ENCODE measurements at places on chromosomes 2 and 18.

DNA sequence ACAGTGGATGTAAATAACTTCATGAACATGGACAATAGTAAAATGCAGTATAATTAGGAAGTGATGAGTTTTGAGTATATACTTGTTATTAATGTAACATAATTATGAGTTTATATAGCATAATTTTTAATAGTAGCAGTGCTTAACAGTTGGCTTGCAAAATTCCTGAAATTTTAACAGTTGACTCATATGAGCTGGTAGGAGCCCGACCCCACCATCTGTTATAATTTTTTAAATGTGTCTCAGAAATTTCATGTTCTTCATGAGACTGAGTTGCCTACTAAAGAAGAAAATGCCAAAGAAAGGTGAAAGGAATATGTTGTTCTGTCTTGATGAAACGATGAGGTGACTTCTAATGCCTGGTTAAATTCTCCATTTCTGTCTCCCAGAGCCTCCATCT, 62.6 kb downstream of the ITGB1BP1 start:
- DNase-seq = no peak

DNA sequence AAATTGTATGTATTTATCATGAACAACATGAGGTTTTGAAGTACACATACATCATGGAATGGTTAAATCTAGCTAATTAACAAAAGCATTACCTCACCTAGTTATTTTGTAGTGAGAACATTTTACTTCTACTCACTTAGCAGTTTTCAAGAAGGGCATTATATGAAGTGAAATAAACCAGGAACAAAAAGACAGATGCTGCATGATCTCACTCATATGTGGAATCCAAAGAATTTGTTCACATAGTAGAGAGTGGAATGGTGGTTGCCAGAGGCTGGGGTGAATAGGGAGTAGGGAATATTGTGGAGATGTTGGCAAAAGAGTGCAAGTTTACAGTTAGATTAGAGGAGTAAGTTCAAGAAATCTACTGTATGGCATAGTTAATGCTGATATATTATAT, 292.0 kb downstream of the ASXL3 start:
- no peak for DNase-seq

DNA sequence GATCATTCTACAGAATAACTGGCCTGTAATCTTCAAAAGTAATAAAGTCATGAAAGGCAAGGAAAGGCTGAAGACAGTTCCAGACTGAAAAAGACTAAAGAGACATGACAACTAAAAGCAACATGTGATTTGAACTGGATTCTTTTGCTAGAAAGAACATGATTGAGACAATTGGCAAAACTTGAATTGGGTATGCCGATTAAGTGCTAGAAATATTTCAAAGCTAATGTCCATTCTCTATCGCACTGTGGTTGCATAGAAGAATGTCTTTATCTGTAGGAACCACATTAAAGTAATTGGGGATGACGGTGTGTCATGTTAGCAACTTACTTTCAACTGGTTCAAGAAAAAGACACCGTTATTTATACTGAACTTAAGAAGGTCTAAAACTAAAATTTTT, 98.5 kb downstream of the EXOC6B start:
- no peak for DNase-seq

DNA sequence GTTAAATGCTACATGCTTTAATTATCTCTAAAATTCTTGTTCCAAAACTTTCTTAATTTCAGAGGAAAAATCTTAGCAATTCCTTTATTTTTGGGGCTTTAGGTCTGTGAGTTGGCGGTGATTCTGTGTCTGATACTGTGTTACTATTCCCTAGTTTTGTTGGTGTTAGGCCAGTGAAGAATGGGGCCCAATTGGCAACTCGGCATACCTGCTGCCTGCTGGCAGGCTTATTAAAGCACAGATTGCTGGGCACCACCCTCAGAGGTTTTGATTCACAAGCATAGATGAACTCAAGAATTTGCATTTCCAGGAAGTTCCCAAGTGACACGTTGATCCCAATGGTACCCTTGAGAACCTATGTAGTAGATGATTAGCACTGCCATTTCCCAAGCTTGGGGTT, 101.6 kb downstream of the OSBPL6 start:
- no peak for DNase-seq

DNA sequence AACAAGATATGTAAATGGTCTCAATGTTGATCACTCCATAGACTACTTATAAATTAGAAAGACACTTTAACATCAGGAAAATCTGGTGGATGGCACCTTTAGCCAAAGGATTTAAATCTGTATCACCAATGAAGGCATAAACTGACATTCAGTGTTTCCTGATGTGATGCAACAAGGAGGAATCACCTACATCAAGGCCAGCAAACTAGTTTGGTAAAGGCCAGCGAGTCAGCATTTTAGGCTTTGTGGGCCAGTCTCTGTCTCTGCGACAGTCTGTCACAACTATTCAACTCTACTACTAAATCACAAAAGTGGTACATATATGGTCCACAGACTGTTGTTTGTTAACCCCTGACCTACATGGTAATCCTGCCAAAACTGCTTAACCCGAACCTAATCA, 33.3 kb downstream of the C2orf76 start:
- no peak for DNase-seq

DNA sequence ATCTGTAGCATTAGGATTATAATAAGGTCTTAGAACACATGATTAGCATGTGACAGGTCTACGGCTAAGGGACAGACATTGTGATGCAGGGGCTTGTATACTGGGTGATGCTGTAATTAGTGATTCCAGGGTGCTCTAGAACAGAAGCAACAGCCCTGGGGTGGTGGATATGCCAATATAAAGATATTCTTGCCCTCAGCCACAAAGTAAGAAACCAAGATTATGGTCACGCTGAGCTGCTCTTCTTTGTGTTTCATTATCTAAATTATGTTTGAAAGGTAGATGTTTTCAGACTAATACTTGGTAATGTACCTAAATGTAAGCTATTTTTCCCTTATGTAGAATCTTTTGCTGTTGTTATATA, 45.3 kb downstream of the FN1 start:
- DNase-seq = no peak

Measured in tibial artery (tissue), 4 donors.